NCI-H774 (cell line): ENCODE measurements at places on chromosomes 7 and 10.
A peak's percentile ranks its signal among the peaks of the same experiment; 100 is the strongest.

GRCh38 chr10:104872691-104873090 is 231.6 kb downstream of the SORCS3 start:
- DNase-seq = no peak

DNA sequence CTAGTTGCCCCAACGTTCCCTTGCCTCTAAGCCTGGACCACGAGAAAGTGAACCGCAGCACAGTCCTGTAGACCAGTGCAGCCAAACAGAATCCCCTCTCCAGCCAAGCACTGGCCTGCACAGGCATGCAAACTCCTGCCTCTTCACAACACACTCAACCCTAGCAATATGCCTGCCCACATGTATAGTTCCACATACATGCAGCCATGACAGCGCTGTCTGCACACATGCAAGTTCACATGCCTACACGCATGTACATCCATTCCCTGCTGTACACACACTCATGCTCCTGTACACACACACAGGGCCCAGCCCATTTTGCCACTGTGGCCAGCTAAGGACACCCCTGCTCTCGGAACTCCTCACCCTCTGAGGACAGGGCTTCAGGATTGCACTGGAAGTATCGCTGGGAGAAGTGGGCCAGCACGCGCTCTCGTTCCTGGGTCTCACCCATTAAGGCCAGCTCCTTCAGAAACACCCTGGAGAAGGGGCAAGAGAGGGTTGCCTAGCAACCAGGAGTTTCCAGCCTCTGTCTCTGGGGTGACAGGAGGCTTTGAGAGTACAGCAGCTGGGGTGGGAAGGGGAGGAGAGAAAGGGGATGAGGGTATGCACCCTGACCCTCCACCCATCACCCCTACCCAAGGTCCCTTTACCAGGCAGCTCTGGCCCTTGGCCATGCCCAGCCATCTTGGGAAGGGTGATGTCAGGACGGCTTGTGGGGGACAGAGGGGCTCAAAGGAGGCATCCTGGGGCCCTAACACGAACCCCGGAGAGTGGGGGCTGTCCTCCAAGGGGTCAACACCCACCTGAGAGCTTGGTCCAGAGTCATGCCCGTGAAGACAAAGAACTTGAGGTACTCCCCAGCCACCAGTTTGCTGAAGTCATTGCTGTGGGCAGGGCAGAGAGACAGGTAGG is 7.0 kb downstream of the PSD start:
- DNase-seq = no peak

DNA sequence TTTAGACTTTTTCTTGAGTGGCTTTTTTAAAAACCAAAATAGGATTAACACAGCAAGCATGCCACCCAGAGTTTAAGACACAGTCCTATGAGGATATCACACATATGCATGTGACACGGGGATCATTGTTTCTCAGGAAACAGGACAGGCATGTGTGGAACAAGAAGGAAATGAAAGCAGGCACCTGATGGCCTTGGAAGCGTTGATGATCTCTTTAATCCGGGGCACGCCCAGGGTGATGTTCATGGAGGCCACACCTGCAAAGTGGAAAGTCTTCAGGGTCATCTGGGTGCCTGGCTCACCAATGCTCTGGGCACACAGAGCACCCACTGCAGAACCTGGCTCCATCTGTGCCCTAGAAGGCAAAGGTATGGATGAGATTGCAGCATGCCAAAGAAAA is 44.3 kb downstream of the POLR3A start:
- DNase-seq = no peak

DNA sequence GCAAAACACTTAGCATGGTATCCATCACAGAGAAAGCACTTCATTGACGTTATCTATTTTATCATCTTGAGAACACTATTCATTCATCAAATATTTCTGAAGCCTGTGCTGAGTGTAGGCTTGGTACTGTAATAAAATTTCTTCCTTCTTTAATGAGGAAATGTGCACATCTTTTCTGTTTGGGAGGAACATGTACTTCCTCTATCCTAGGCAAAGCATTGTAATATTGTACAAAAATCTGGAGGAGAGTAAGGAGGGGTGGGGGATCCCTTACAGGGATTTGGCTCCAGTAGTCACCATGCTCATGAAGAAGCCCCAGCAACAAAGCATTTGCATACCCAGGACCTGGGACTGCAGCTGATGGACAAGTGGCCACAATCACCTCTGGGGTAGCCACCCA is 39.9 kb upstream of the SORCS3 start:
- no peak for DNase-seq

- DNase-seq = no peak
Observed at GRCh38 chr7:29457565-29458011, 106.0 kb upstream of the PRR15 start.

DNA sequence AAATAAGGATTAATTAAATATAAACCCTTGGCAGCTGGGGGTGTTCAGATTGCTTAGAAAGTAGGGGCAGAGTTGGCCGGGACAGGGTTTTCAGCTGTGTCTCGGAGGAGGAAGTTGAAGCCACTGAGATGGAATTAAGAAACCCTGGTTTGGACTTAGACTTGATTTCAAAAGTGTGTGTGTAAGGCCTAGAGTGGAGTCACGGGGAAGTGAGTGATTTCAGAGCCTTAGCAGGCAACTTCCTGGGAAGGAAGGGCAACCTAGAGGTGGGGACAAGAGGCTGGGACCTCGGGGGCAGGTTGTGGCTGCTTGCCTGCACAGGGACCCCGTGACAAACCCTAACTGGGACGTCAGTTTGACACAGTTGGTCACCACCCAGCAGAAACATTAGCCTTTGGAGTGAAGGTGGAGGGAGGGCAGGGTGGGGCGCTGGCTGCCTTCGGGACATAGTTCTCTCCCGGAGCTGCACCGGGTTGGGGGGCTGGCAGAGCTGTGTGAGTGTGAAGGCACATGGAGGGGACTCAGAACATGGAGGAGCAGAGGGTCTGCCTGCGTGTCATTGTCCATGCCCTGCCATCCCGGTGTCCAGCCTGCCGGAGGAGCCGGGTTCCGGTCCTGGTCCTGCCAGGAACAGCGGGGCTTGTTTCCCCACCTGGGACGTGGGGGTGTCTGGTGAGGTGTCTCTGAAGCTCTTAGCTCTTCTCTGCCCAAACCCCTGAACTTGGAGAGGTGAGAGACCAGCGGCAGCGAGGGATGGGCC is 1.8 kb downstream of the BRI3 start:
- DNase-seq = no peak

DNA sequence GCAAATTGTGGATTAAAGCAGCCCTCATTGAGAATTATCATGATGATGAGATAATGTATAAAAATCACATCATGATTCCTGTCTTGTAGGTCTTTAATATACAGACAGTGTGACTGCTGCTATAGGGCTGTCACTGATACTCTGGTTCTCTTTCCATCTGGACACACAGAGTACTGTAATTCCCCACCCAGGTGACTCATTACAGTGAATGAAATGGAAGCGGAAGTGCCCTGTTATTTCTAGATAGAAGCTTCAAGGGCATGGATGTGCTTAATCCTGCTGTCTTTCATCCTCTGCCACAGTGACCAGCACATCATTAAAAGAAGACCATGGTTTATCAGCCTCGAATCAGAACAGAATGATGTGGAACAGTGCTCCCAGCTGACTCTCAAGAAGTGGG is 1234.0 kb downstream of the SORCS3 start:
- DNase-seq = no peak

DNA sequence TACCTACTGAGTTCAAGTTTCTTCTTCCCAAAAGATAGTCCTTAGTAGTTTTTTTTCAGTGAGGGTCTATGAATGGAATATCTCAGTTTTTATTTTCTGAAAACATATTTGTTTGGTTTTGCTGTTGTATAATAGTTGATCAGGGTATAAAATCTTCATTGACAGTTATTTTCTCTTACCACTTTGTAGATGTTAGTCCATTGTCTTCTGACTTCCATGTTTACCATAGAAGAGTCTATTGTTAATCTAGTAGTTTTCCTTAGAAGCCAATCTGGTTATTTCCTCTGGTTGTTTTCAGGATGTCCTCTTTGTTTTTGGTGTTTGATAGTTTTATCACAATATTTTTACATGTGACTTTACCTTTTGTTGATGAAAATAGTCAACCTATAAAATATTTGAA is 5.5 kb upstream of the ZNF777 start:
- no peak for DNase-seq

- no peak for DNase-seq
Observed at GRCh38 chr7:143233816-143234532, 12.1 kb downstream of the TAS2R40 start.

DNA sequence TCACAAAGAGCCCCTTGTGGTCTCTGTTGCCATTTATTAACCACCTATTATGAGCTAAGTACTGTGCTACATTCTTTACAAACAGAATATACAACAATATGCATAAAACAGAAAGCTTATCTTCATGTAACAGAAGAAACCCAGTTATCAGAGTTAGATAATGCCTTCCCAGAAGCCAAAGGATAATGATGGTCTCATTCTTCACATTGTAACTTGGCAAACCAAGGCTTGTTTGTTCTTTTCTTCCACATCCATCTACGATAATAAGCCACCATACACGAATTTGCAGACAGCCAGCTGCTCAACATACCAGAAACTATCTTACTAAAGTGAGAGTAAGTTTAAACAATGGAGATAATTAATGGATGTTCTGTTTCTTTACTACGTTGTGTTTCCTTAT is 127.6 kb downstream of the NEBL start:
- DNase-seq = no peak

GRCh38 chr10:113849946-113850345 is 3.9 kb downstream of the DCLRE1A start:
- DNase-seq = no peak

- no peak for DNase-seq
Observed at GRCh38 chr10:49187950-49188761, at the start of gene TMEM273. Gene TMEM273 (minus strand): TSS chr10:49188391. CDS start chr10:49188336, 55 bp downstream.

DNA sequence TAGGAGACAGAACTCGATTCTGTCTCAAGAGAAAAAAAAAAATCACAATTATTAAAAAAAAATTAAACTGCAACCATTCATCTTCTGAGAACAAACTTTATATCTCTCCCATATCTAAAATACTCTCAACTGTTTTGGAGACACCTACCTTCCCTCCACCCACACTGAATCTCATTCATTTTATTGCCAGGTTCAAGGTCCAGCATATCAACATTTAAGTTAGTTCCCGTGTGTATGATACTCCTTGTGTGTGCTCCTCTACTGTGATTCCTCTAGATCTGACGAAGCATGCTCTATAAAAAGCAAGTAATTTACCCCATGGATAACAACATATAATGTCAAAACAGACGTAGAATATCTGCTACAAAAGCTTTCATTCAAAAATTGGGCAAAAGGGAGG is 351.8 kb upstream of the SORCS1 start:
- DNase-seq = no peak

DNA sequence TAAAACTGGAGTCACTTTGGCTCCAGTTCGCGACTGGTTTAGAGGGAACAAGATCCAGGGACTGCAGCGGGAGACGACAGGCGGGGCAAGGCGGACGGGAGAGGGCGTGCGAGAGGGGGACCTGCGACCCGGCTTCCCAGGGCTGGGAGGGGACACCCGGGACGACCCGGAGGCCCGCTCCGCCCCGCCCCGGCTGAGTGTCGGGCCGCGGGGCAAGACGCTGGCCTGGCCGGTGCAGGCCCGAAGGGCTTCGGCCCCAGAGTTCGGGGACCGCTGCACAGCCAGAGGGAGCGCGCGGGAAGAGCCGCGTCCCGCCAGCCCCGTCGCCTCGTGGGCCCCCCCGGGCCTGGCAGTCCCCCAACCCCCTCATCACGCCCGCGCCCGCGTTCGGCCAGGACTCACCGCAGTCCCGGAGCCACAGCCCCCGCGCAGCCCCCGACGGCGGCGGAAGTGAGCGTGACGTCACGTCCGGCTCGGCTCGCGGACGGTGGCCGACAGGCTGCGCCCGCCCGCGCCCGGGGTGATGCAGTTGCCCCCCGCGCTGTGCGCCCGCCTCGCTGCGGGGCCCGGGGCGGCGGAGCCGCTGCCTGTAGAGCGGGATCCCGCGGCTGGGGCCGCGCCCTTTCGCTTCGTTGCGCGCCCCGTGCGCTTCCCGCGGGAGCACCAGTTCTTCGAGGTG is at the start of the genes TUBGCP2 and ZNF511:
TSS of gene TUBGCP2 (minus strand) at position 452 of the 679 bp plus-strand sequence. CDS start 5,931 bp downstream, outside the sequence.
TSS of gene ZNF511 (plus strand) at position 494 of the 679 bp plus-strand sequence. CDS start at position 524, 30 bp downstream.
- DNase-seq = peak; percentile 53

DNA sequence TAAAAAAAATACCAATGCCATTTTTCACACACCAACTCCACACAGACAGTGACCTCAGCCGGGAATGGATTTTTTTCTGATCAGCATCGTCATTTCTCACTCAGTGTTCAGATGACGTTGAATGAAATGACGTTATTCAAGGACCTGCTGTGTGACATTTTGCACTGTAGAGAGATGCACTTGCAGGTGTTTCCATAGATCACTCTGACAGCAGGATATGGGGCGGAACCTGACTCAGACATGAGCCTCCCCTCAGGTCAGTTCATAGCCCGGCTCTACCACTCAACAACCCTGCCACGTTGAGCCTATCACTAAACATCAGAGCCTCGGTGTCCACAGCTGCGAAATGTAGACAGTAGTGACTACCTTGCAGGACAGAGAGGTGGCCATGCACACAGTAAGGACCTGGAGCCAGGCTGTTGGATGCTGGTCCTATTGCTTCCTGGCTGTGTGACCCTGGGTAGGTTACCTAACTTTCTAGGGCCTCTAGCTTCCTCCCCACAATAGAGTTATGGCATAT is 41.4 kb upstream of the ANTXRL start:
- no peak for DNase-seq

- no peak for DNase-seq
Observed at GRCh38 chr7:147013825-147014224, 897.2 kb downstream of the CNTNAP2 start.

GRCh38 chr7:12921751-12922345 is 234.4 kb downstream of the ARL4A start:
- no peak for DNase-seq

GRCh38 chr10:46555366-46555712 is 1.1 kb downstream of the GPRIN2 start:
- no peak for DNase-seq

GRCh38 chr10:77628906-77629730 is 8.5 kb downstream of the KCNMA1 start:
- no peak for DNase-seq

DNA sequence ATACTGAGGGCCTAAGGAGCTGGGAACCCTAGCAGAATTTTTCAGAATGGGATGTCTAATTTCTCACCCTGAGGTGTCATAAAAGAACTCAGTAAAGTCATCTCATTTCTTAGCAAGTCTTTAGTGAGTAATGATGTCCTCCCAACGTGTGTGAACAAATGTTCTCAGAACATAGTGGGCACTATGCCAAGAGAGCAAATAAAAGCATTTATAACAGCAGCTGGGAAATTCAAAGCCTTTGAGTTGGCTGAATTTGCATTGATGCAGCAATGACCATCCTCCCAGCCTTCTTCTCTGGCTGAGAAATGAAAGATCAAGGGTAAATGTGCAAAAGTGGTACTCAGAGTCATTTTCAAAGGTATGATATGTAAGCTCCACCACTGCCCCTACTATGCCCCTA is 109.4 kb downstream of the FAM107B start:
- peak; percentile 46 for DNase-seq

DNA sequence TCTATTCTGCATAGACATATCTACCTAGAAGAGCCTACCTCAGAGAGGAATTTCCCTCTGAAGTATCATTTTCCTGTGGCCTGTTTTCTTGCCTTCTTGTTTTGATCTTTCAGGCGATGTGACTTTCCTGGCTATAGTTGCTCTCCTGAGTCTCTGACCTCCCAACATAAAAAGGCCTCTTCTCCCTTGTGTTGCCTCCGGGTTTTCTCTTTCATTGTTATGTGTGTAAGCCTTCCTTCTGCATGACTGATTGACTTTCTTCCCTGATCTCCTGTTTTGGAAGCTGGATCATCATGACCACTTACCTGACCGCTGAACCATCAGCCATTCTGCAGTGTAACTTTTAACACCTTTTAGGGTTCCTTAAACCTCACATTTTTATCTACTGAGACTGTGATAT is 441.5 kb upstream of the ETV1 start:
- DNase-seq = no peak

- no peak for DNase-seq
Observed at GRCh38 chr7:13673290-13673689, 316.2 kb downstream of the ETV1 start.
